ENCODE measurements at places on chromosomes 5 and 9.

DNA sequence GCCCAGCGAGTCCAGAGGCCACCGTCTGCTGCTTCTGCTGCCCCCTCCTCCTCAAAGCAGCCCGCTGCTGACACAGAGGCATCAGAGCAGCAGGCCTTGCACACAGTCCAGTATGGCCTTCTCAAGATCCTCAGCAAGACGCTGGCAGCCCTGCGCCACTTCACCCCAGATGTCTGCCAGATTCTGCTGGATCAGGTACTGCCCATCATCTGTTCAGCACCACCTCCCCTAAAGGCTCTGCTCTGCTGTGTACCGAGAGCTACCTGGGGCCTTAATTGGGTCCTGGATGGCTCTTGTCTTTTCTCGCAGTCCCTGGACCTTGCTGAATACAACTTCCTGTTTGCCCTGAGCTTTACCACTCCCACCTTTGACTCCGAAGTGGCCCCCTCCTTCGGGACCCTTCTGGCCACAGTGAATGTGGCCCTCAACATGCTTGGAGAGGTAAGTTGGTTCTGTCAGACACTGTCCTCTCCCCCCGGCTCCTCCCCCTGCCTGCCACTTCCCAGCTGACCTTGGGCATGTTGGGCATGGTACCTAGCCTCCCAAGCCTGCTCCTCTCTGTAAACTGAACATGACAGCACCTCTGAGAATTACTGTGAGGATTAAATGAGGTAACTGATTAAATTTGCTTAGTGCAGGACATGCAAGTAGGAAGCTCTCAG lies 22.7 kb downstream of the SH3GLB2 start:
- no peak for DNase-seq

DNA sequence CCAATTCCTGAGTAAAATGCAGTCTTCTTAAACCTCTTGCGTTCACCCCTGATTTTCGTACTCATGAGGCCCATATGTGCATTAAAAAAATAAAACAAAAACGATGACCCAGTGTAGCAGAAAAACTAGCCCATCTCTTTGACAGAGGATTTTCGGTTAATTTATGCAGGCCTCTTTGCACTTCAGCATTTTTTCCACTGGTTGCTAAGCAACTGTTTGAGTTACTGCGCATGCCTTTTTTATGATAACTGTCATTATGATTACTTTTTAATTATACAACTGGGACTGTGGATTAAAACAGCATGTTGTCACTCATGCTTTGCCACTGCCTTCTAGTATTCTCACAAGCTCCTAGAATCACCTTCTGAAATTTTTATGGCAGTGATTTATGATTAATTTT lies 165.0 kb downstream of the SMARCA2 start:
- DNase-seq = no peak

DNA sequence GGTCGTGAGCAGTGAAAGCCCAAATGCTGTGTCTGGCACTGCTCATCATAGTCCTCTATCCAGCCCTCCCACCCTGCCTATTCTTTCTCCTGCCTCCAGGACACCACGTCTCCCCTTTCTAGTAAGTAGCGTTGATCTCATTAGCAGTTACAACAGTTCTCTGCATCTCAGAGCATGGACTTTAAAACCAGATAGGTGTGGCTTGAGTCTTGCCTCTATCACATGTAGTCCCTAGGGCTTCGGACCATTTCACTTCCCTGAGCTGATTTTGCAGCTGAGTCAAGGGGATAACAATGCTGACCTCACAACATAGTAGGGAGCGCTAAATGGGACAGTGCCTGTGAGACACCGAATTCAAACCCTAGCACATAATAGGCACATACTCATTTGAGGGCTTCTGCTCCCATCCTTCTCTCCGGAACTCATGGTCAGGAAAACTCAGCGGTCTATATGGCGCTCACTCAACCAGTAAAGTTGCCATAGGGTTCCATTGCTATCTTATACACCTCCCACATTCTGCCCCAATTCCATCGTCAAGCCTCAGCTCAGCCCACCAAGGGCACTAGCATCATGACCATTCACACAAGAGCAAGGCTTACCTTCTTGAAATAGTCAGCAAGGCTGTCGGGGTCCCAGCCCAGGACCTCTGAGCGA lies 515 bp downstream of the LCP2 start:
- no peak for DNase-seq

GRCh38 chr9:98444601-98445000 lies 189.2 kb upstream of the TBC1D2 start:
- DNase-seq = no peak

DNA sequence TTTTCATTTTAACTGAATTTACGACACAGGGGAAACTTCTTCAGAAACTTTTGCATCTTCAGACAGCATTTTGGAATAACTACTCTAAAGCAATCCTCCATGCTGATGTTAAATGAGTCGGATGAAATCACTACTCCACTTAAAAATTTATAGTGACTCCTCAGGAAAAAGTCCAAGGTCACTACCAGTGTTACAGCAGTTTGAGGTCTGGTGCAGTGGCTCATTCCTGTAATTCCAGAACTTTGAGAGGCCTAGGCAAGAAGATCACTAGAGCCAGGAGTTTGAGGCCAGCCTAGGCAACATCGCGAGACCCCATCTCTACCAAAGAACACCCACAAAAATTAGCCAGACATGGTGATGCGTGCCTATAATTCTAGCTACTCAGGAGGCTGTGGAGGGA lies 5.9 kb upstream of the GAS1 start:
- no peak for DNase-seq

GRCh38 chr9:117104206-117104605 lies 310.7 kb downstream of the ASTN2 start:
- no peak for DNase-seq

DNA sequence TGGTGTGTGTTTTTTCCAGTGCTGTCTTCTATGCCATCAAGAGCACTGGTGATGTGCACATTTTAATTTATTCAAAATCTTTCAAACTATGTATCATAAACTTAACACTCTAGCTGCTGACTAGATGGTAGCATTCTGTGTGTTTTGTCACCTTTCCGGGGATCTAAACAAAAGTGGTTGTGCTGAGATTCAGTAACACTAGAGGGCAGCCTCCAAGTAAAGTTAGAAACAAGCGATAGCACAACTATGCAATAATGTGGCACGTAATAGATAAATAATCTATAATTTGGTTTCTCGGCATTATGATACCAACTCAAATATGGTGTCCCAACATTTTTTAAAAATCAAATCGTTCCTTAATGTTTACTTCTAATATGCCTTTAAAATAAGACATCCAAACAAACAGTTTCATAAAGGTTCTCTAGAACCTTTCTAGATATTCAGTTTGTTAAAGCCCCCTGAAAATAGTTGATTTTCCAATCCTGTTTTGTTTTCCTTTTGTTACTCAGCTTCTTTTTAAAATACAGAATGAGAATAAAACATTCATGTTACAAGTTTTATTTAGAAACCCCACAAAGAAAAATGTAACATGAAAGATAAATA lies 16.9 kb downstream of the SEMA6A start:
- DNase-seq = no peak

DNA sequence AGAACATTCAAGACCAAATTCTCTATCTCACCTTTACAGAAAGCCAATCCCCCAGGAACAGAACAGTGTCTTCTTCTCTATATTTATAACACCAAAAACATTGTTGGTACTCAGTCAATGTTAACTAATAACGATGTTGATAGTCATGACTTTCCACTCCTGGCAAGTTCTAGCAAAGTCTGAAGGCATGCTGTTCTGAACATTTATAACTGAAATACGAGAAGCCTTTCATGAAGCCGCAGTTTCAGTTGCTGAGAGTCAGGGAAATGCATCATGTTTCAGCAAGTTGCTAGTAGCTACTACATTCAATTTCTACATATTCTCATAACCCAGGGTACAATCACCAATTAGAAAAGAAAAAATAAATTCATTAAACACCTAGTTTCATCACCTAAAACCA lies 301.4 kb downstream of the PDE4D start:
- no peak for DNase-seq

DNA sequence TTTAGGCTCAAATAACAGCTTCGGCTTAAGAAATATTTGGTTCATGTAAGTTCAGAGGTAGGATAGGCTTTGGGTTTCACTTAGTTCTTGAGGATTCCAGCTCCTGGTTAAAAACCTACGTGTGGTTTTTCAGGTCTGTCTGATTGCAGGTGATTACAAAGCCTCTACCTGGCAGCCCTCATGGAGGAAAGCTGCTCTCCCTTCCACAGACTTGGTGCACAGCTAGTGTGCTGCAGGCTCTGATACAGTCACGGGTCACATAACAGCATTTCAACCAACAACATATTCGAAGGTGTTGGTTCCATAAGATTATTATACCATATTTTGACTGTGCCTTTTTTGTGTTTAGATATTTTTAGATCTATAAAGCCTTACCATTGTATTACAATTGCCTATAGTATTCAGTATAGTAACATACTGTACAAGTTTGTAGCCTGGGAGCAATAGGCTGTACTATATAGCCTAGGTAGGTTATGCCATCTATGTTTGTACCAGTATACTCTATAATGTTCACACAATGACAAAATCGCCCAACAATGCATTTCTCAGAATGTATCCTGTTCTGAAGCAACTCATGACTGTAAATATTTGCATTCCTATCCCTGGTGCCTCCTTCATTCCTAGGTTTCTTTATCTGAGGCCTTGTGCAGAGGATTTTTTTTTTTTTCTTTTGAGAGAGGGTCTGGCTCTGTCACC lies 8.0 kb upstream of the DCP2 start:
- DNase-seq = no peak

DNA sequence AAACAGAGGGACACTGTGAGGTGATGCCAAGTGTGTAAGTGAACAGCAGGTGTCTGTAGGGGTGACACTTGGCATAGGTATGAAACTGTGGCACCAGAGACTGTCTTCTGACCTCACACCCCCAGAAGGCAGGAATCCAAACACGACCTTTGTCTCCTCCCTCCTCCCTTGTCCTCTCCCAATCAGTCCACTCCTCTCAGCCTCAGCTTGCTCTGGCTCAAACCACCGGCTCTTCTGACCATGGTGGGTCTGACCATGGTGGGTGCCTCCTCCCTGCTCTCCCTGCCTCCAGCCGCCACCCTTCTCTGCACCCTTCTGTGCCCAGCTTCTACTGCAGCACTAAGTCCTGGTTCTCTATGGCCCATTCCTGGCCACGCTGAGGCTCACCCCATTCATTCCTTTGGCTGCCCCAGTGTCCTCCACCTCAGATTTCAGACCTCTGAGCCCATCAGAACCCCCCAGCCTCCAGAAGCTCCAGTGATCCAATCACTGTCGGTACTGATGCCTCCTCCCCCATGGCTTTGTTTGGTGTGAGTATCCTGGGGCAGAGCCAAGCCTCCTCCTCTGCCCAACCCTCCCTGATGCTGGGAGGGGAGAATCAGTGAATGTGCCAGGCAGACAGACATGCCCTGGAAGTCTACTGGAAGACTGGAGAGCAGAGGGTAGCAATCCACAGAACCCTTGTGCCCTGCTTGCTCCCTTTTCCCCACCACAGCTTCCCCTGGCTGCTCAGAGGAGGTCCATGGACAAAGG lies 1.7 kb upstream of the ARID3C start:
- DNase-seq = no peak

DNA sequence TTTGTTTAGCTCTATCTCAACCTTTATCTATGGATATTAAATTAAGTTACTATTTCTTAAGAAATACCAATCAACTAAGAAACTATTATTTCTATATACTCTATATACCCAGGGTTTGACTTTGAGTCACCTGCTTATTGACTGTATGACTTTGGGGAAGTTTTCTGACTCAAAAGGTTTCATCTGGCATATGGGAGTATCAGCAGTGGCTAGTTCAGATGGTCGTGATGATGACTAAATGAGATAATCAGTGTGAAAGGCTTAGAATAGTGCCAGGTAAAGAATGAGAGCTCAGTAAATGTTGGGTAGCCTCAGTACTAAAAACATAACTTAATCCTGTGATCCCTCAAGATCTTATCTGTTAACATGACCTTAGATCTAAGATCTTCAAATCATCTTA lies 179.7 kb upstream of the ISL1 start:
- DNase-seq = no peak

- DNase-seq = no peak
These were observed 1090.1 kb downstream of the CDH9 start for GRCh38 chr5:25948278-25948677.

GRCh38 chr9:117080765-117081390 lies 334.0 kb downstream of the ASTN2 start:
- no peak for DNase-seq

GRCh38 chr5:142913728-142914338 lies 143.7 kb downstream of the ARHGAP26 start:
- no peak for DNase-seq

- no peak for DNase-seq
These were observed 26.0 kb downstream of the SKP2 start for GRCh38 chr5:36177715-36178523.

DNA sequence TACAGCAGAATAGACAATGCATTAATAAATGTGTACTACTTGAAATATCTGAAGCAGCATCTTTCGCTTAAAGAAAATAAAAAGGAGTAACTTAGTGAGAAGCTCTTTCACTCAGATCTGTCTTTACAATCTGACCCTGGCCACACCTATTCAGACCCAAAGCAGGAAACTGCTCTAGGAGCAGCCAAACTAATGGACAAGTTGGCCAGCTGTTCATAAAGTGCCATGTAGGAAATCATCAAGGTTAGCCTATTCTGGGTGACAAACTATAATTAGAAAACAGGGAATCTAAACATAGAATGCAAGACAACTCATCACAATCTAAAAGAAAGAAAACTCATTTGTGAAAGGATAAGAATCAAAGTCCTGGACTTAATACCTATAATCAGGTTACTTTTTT lies 101.3 kb downstream of the AGTPBP1 start:
- no peak for DNase-seq

- no peak for DNase-seq
These were observed 4.3 kb upstream of the ZNF354C start for GRCh38 chr5:179055841-179056240.

GRCh38 chr9:95055334-95055850 lies 262.1 kb downstream of the FANCC start:
- no peak for DNase-seq

GRCh38 chr5:148923023-148923422 lies 96.6 kb downstream of the ADRB2 start:
- DNase-seq = no peak

GRCh38 chr5:149049371-149049781 lies 13.5 kb downstream of the SH3TC2 start:
- no peak for DNase-seq

- DNase-seq = no peak
These were observed 271.8 kb downstream of the TRIM32 start for GRCh38 chr9:116958881-116959280.

DNA sequence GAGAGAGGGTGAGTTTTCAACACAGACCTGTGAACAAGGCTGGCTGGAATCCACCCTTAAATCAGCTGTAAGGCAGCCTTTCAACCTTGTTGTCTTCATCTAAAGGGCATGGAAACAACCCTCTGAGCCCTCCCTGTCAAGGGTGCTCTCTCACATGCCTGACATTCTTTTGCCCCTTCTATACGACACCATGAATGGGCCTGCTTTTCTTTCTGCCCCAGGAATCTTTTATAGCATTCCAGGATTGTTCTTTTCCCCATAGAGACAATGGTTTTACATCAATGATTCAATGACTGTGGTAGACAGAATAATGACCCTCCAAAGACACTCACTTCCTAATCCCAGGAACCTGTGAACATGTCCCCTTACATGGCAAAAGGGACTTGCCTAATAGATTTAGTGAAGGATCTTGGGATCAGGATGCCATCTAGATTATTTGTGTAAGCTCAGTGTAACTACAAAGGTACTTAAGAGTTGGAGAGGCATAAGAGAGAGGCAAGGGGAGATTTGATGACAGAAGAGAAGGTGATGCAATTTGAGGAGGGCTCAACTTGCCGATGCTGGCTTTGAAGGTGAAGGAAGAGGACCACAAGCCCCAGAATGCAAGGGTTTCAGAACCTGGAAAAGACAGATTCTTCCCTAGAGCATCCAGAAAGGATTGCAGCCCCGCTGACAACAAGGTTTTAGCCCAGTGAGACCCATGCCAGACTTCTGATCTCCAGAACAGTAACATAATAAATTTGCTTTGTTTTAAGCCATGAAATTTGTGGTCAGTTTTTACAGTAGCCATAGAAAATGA lies 29.2 kb upstream of the HMHB1 start:
- DNase-seq = no peak
